Activated CD4-positive, CD25-positive, alpha-beta regulatory T cell (primary cell): ENCODE measurements at places on chromosomes 12 and 14.

- DNase-seq: peak; percentile 25
Measured at GRCh38 chr12:56119361-56119796, 1.3 kb downstream of the ZC3H10 start.

DNA sequence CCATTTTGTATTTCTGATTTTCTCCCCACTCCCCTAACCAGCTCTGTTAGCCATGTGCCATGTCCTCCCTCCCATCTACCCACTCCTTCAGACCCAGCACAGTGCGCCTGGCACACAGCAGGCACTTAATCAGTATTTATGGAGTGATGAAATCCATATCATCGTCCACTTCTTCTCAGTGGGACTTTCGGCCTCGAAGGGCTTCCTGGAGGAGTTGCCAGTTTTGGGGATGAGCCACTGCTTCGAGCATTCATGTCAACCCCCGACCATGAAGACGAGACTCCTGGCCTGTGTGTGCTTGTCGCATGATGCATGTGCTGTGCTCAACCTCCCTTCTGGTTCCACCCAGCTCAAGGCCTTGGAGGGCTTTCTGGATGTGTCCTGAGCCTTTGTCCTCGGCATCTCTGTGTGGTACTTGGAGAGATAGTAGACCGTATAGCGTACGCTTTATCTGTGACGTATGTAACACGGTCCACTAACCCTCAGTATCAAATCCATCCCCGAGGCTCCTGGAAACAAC is 119.5 kb upstream of the RTL1 start:
- DNase-seq: no peak

DNA sequence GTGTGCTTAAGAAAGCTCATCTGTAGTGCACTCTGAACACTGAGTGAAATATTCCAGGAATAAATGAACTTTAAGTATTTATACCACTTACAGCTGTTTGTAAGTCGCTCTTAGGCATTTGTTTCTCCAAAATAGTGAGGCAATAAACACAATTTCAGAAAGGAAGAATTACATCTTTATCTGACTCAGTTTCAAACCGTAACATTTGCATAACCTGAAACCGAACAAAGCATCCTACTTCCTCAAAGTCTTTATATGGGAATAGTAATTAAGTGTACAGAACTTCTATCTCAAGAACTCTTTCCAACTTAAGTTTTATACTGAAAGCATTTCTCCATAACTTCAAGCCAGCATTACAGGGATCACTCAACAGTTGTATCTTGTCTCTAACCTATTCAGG is 58.4 kb downstream of the SOX5 start:
- no peak for DNase-seq

GRCh38 chr12:50282721-50283228 is 545 bp downstream of the LIMA1 start:
- DNase-seq: no peak

DNA sequence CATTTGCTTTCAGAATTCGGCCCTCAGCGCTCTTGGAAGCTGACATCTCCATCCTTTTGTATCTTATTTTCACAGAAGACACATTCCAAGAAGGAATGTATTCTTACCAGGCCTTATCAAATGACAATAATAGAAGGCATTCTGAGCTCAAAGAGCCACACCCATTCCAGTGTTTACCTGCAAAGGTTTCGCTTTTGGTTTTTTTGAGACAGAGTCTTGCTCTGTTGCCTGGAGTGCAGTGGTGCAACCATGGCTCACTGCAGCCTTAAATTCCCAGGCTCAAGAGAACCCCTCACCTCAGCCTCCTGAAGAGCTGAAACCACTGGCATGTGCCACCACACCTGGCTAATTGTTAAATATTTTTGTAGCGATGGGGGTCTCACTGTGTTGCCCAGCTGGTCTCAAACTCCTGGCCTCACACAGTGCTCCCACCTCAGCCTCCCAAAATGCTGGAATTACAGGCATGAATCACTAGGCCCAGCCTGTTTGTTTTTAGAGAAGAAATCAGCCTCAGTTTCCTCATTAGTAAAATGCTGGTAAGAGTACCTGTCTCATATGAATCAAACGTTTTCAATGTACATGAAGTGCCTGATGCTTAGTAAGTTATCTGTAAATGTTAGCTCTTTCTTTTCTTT is 69.2 kb downstream of the SLC6A12 start:
- DNase-seq: no peak

- no peak for DNase-seq
Measured at GRCh38 chr14:71739273-71739990, 192.8 kb upstream of the RGS6 start.

DNA sequence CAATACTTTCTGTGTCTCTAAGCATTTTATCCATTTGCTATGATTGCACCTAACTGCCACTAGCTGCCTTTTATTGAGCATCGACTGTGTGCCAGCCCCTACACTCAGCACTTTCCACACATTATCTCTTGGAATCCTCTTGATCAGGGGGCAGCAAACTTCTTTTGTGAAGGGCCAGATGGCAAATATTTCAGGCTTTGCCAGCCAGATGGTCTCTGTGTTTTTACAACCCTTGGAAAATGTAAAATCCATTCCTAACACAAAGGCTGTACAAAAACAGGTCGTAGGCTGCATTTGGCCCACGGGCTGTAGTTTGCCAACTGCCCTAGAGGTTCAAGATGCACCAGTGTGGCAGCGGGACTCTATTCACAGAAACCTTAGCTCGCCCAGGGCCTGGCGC is 19.5 kb downstream of the FOXN4 start:
- DNase-seq: no peak

DNA sequence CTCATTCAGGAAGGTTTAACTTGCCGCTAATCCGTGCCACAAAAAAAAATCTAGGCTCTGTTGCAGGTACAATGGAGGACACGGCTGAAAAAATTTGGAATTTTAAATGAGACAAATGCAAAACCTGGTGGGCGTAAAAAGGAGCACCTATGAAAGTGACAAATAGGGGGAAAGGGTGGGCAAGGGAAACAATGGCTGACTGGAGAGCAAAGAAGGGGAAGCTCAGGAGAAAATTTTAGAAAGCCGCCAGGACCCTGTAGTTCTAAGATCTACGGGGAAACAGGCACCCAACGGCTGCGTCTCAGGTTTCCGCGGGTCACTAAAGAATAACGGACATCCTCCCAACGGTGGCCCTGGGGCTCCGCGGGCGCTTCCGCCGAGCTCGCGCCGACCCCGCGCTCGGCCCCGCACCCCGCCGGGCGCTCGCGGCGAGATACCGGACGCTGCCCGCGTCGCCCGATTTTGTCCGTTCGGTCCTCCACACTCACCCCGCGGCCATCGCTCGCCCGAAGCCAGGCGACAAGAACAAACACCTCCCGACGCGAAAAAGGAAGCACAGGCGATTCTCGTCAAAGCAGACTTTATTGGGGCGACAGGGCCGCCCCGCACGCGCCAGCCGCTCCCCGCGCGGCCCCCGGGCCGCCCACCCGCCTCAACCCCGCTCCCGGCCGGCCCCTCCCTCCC is 1.1 kb upstream of the YY1 start:
- DNase-seq: peak; percentile 27

GRCh38 chr14:82055515-82056115 is 522.0 kb upstream of the SEL1L start:
- no peak for DNase-seq

DNA sequence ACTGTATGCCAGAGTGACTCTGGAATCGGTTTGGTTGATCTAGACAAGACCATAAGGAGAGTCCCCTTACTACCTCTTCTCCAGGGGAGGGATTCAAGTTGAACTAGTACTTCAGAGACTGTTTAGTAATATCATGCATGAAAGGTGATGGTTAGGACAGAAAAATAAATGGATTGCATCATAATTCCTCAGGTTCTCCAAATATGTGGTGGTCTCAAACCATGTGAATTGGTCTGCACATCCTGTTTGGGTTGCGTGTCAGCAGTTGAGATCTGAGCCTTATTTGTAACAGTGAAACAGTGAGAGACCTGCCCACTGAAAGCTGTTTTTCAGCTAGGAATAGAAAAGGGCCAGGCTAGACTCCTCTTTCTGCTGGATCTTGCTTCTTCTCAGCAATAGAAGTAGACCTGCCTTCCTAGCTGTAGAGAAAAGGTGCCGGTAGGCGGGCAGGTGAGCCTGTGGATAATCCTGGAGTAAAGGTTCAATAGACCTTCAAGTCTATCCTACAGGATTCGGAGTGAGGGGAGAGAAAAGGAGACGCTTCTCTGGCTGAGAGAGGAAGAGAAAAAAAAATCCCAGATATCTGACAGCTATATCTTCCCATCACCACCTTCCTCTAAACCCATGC is 258.5 kb upstream of the E2F7 start:
- DNase-seq: no peak

DNA sequence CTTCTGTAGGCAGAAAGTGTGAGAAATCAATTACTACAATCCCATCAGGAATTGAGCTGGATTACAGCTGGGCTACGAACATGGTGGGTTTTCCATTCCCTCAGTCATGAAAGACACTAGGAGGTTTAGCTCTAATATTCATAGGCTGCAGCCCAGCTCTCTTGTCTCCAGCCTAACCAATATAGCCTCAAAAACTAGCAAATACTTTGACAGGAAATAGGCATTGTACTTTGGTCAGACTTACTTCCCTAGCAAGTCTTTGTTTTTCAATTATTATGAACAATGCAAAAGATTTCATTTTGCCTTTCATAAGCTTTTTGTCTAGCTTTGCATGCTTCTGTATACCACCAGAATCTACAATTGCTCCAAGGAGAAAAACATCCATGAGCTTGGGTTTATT is 296.2 kb downstream of the GPHN start:
- no peak for DNase-seq

DNA sequence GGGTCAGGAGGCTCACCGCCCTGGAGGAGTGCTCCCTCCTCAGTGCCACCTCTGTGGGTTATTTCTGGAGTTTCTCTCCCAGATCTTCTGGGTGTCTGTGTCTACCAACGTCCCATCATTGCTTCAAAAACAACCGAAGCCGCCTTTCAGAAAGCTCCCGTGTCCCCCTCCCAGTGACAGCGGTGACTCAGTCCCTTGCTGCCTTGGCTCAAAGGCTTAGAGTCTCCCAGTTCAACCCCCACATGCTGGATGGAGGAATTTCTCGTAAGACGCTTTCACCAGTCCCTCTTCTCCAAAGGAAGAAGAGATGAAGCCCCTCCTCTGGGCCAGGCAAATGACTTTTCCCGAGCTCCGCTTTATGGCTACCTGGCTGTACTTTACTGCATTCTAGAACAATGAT is 146.6 kb downstream of the RBM19 start:
- DNase-seq: no peak

GRCh38 chr12:112179916-112180315 is 54.6 kb downstream of the TRAFD1 start:
- DNase-seq: no peak

GRCh38 chr12:41992692-41993215 is 151.9 kb downstream of the GXYLT1 start:
- DNase-seq: no peak

GRCh38 chr12:64450057-64450640 is 1.8 kb upstream of the TBK1 start:
- no peak for DNase-seq

DNA sequence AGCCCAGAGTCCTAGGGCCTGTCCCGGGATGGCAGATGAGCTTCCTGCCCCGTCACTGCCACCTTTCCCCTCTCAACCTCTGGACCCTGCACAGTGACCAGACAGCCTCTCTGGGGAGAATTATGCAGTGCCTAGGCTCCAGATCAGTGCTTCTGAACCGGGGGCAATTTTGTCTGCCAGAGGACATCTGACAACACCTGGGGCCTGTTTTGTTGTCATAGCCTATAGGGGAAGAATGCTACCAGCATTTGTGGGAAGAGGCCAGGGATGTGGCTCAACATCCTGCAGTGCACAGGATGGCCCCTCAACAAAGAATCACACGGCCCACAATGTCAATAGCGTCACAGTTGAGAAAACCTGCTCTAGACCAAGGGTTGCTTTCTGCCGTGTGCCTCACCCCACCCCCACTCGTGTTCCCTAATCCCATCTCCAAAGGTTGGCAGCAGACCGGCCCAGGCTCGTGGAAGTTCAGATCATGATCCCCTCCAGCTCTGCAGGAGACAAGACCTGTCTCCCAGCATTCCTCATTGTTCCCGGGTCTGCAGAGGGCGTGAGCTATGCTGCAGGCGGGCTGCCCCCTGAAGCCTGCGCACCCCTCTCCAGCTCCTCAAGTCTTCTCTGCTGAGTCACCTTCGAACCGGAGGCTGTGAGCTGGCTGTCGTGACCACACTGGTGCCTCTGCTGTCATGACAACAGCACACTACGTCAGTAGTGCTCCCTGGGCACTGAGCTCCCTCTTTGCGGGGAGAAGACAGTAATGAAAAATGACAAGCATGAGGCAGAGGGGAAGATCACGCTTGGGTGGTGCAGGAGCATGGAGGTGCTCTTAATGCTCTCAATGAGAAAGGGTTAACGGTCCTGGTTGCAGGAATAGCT is 2.0 kb upstream of the GAPDH start:
- DNase-seq: peak; percentile 63

- no peak for DNase-seq
Measured at GRCh38 chr12:18323159-18323558, 61.8 kb downstream of the PIK3C2G start.

GRCh38 chr14:103057372-103058163 is at the start of gene CDC42BPB:
CDC42BPB (minus strand) TSS chr14:103057549; CDS start chr14:103057173, 376 bp downstream.
- DNase-seq: no peak

DNA sequence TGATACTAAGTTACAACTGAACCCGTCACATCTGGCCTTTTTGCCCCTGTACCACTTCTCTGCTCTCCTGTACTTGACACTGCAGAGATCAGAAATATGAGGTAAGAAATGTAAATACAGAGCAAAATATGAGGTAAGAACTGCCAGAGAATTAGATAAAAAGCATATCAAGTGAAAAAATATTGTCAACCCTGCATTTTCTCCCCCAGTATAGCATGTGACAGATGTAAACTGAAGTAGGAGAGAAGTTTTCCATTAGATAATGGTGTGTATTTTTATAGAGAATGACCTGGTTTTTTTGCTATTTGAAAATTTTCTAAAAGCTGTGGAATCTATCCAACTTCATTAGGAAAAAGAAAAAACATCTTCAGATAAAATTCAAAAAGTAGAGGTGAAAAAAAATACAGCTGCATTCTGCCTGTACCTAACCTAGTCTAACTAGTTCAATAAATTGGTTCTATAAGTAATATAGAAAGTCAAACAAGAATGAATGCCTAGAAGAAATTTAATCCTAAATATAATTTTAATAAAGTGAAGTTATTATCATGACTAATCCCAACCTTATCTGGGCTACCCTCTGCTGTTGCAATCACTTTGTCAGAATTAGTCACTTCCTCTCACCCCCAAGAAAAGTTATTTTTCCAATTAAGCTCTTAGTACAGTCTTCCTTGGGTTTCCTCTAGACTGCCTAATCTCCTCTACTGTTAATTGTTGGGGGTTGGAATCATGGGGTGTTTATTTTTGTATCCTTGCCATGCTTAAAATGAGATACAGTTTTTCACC is 210.0 kb downstream of the RASSF9 start:
- no peak for DNase-seq

- no peak for DNase-seq
Measured at GRCh38 chr14:52071675-52072074, 2.8 kb upstream of the NID2 start.

GRCh38 chr12:42639556-42639955 is 50.0 kb upstream of the PRICKLE1 start:
- no peak for DNase-seq
